ENCODE measurements at places on chromosomes 6 and 20.

DNA sequence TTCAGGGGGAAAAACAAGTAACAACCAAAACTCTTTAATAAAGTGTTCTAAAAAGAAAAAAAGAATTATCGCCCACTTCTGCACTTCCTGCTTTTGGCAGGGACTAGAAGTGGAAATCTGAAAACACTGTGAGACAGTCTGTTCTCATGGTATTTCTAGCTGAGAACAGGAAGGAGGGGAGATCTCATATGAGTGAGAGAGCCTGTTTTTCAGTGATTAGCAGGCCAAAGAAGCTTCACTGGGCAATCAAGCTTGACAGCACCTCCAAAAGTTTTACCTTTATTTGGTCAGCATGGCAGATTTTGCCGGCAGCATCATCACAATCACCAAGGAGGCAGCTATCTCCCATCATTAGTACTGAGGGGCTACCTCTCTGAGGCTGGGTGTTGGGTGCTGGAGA is 79.5 kb upstream of the ATXN1 start:
- DNase-seq: no peak

DNA sequence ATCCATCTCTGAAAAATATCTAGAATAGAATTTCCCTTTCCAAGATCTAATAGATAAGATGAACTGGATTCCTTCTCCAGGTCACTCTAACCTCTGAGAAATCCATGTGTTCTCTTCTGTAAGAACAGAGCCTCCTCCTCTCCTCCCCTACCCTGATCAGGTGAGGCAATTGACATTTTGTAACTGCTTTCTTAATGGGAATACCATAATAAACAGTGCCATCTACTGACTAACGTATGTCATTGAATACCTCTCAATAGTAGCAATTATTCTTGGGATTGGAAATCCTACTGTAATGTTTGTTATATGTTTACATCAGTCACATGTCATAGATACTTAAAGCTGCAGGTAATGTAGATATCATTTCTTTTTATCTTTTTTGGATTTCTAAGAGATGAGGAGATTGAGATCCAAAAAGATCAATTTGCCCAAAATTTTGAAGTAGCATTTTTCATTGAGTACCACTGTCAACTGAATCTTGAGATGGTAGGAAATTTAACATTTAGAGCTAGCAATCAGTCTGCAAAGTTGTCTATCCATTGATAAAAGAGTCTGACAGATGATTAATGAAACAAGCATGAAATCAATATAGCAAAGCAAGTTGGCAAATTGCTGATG is 365.8 kb upstream of the HSF2 start:
- DNase-seq: no peak

- no peak for DNase-seq
Observed at GRCh38 chr20:47561603-47562583, 60.2 kb downstream of the NCOA3 start.

- no peak for DNase-seq
Observed at GRCh38 chr20:41453010-41453950, 86.7 kb upstream of the EMILIN3 start.

GRCh38 chr6:10154251-10154650 is 260.6 kb downstream of the TFAP2A start:
- DNase-seq: no peak

DNA sequence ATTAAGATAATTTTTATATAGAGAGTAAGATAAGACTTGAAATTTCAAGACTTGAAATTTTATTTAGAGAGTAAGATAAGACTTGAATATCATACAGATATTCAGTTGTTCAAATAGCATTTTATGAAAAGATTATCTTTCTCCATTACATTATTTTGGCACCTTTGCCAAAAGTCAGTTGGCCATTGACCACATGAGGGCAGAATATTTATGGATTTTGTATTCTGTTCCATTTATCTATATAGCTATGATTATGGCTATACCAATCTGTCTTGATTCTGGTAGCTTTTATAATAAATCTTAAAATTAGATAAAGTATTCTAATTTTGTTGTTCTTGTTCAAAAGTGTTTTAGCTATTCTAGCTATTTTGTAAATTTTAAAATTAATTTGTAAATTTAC is 537.9 kb upstream of the GJE1 start:
- no peak for DNase-seq

- DNase-seq: no peak
Observed at GRCh38 chr20:45312241-45312640, 4.1 kb upstream of the MATN4 start.

DNA sequence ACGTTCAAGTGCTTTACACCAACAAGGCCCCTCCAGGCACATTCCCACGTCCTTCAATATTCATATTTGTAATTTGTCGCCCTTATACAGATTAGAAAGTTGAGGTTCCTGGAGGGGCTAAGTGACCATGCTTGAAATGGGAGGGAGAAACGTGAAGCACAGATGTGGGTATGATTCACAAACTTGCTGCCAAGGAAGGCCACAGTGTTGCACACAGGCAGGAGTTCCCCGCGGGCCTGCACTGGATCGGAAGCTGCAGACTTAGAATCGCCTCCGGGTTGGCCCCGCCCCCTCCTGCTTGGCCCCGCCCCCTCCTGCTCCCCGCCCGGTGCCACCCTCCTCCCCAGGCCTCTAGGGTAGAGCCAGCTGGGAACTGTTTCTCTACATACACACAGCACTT is 58.2 kb upstream of the QKI start:
- DNase-seq: no peak

DNA sequence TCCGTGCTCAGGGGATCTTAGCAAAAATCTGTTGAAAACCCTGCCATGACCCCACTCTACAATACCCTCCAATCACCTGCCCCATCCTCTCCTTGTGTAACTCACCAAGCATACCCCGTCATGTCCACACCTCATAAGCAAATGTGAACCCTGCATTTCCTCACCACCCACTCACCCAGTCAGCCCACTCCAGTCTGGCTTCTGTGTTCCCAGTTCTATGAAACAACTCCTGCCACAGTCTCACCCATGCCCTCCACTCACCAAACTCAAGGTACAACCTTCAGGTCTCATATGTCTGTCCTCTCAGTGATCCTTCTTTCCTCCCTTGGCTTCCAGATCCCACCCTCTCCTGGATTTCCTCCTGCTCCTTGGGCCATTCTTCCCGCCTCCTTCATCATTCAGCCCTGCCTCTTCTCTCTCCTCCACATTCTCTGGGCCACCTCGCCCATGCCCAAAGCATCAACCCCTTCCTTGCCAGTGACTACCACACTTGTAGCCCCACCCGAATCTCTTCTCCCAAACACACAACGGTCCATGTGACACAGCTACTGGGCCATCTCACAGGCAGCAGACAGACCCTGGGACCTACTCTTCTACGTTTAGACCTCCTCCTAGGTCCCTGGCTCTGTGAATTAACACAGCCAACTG is 8.8 kb downstream of the DDRGK1 start:
- DNase-seq: no peak

- no peak for DNase-seq
Observed at GRCh38 chr6:68126089-68126749, 508.9 kb upstream of the ADGRB3 start.

- peak; percentile 29 for DNase-seq
Observed at GRCh38 chr6:126339796-126340609, at the start of gene CENPW. Gene CENPW, plus strand, starts transcription at chr6:126340115. Its CDS starts 159 bp downstream, at chr6:126340274.

DNA sequence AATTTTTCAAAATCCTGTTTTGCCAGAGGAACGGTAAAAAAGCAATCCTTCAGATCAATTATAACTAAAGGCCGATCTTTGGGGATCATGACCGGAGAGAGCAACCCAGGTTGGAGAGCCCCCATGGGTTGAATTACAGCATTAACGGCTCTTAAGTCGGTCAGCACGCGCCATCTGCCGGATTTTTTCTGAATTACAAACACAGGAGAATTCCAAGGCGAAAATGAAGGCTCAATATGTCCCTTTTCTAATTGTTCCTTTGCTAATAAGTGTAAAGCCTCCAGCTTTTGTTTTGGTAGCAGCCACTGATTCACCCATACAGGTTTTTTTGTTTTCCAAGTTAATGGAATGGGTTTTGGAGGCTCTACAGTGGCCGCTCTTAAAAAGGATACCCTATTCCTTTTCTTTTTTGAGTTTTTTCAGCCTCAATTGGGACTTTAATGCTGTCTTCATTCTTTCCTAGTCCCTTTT is 16.9 kb upstream of the PTCRA start:
- no peak for DNase-seq

GRCh38 chr20:62306414-62307187 is 3.8 kb downstream of the ADRM1 start:
- no peak for DNase-seq

DNA sequence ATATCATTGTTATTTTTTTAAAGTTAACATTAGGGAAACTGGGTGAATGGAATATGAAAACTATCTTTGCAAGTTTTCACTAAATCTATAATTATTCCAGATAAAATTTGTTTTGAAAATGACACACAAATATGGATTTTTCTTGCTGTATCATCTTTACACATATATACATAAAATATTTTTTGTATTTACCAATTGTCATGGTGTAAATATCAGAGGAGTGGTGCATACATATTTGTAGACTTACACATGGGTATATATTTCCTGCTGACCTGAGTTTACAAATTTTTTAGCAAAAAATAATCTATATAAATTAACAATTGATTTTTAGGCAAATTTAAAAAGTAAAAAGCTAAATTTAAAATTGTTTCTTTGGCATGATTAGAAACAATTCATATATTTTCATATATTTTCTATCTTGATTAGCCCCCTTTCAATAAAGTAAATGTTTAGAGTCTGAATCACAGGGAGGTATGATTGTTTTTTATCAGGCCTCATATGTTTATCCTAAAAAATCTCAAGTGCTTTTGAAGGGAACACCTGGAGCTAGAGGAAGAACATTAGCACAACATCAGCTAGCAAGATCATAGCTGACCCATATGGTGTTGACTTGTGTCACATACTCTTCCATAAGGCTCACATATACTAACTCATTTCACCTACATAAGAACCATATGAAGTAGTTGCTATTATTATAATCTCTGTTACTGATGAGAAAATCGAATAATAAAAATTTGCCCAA is 671.8 kb upstream of the GJE1 start:
- DNase-seq: no peak

DNA sequence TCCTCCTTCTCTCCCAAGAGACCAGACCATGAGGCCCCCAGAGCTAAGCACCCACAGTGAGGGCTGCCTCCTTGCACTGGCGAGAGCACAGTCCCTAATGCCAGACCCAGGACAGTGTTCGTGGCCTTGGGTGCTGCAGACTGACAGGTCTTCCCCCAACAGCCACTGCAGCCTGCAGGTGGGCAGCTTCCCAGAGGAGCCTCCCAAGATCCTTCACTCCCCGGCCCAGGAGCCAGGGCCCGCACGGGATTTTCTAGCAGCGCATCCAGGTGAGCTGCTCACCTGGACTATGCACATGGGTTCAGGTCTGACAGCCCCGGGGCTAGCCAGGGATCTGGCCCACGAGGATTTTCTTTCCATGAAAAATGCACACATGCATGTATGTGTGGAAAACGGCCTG is 41.7 kb downstream of the SUMO4 start:
- no peak for DNase-seq

GRCh38 chr6:6783721-6784120 is 195.2 kb downstream of the LY86 start:
- DNase-seq: no peak

- no peak for DNase-seq
Observed at GRCh38 chr20:3383878-3384495, 23.5 kb downstream of the DNAAF9 start.

GRCh38 chr6:27861861-27862260 is 50.3 kb downstream of the OR2B2 start:
- no peak for DNase-seq

DNA sequence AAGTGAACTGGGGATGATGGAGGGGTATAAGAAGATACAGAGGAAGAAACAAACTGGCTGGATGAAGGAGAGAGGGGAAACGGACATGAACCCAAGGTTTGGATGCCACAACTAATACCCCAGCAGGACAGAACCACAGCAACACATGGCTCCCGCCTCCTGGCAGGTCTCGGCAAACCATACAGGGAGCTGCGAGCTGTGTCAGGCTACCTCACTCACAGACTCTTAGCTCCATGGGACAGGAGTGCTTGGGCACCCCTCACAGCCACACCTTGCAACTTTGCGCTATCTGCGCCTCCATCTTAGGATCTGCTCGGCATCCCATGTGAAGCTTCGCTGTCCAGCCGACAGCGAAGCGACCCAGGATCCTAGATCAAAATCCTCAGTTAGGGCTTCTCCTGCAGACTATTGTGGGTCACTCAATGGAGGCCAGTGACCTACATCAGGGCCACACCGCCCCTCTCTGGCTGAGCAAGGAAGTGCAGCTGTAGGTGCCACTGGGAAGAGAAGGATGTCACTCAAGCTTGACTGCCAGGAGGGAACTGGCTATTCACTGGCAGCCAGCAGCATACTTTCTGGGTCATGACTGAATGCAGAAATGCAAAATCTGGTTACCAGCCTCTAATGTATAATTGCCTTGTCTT is 174.4 kb upstream of the RIN2 start:
- DNase-seq: peak; percentile 56

GRCh38 chr6:82179415-82179814 is 68.1 kb downstream of the IBTK start:
- DNase-seq: no peak

GRCh38 chr6:64072686-64073085 is 437.1 kb downstream of the PHF3 start:
- DNase-seq: no peak

- no peak for DNase-seq
Observed at GRCh38 chr6:11538819-11539468, 1.4 kb downstream of the TMEM170B start.

DNA sequence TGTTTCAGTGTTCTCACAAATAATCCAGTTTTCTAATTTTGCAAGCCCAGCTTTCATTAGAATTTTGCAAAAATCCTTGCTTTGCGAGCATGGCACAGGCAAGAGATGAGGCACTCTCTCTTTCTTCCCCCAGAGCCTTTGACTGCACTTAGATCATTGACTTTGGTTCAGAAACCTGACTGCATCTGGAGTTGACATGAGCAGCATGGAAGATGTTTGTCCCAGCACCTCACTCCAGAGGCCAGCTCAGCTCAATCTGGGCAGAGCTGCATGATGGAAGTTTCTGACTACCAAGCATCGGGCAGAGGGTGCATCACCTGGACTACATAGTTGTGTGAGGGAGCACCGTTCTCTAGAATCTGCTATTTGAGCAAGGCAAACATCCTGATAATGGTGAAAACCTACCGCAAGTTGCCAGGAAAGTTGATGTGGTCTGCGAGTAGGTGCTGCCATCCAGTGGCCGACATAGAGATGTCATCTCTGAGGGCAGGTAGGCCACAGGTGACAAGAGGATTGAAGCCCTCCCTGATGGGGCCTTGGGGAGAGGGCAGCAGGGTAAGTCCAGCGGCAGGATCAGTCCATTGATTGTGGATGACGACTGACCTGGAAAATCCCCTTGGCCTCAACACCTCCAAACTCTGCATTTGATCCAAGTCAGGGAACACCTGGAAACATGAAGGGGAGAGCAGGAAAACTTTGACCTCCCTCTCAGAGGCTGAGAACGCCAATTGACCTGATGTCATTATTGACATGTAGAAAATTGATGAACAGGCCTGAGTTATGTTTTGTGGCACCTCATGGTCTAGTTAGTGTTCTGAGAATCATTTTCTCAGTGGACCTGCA is 3.8 kb upstream of the LPA start:
- peak; percentile 4 for DNase-seq

DNA sequence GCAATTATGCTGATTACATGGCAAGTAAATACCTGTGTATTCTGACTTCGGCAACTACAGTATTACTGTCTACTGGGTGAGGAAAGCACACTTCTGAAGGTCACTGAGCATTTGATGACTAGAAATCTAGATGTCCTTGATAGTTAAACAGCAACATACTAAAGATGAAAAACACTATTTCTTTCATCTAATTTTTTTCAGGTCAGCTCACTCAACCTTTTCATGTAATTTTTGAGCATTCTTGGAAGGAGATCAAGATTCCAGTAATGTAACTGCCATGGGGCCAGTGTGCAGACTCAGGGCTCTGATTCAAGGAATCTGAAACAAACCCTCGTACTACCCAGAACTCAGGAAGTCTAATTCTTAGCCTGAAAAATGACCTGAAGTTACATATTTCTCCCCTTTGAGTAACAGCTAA is 222.6 kb upstream of the TAB2 start:
- no peak for DNase-seq
